IPS-NIHi11 (cell line): ENCODE measurements at places on chromosomes 13 and 19.

- no peak for DNase-seq
Measured at GRCh38 chr13:75175575-75175974, 306.4 kb downstream of the TBC1D4 start.

DNA sequence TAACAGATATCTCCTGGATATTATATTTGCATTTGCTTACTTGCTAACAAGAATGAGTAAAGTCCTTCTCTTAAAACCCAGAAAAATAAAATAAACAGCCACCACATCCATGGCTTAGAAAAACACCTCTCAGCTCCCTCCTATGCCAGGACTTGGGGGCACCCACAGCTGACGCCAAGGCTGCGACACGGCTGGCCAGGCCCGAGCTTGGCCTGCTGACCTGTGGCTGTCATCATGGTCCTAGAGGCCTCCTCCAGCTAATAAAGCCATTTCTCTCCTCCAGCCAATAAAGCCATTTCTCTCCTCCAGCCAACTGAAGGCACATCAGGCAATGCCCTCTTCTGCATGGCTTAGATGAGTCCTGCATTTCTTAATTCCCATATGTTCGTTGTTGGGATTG lies 20.9 kb downstream of the C19orf12 start:
- no peak for DNase-seq

DNA sequence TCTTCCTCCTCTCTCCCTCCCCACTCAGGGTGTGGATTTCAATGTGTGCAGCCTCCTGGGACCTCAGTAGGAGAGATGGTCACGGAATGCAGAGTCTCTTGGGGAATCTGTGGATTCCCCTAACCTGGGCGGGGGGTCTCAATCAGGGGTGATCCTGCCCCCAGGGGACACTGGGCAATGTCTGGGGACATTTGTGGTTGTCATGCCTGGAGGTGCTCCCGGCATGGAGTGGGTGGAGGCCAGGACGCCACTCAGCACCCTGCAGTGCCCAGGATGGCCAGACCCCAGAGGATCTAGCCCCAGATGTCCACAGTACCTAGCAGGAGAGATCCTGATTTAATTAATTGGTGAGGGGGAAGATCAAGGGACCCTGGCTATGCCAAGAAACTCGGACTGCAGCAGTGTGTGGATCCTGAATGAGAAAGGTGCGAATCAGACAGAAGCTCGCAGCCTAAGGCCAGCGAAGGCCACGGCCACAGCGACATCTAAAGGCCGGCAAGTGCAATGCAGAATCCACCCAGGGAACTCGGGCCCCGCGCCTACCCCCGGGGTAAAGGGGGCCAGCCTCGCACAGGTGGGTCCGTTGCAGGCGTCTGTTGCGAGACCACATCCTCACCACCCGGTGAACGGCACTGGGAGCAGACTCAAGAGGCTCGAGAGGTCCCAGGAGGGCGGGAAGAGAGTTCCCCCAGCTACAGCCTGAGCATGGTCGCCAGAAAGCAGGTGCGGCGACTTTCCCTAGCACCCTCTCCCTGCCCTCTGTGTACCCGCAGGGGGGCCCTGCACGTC lies 88.8 kb downstream of the GNG7 start:
- DNase-seq: peak; percentile 78

- no peak for DNase-seq
Measured at GRCh38 chr13:34155931-34156607, 338.1 kb downstream of the RFC3 start.

- no peak for DNase-seq
Measured at GRCh38 chr13:50993371-50993770, 83.8 kb downstream of the RNASEH2B start.
